Daoy (cell line): ENCODE measurements at places on chromosomes 12 and 14. TPM values are rescaled to one million over a fixed set of nuclear protein-coding genes. Genes with fewer than 3 reads are reported as not detected.

The KLHL33 gene
- total RNA-seq = not detected in 2 replicates

The SLC17A8 gene
- not detected in 2 replicates for total RNA-seq

The P2RX2 gene
- not detected in 2 replicates for total RNA-seq

The TIMELESS gene
- total RNA-seq = 10.4 and 14.1 TPM in 2 replicates

The SLC10A1 gene
- total RNA-seq = not detected in 2 replicates

The C1S gene
- total RNA-seq = 5.5 and 5.7 TPM in 2 replicates

The GNB3 gene
- 0.71 and 1.4 TPM in 2 replicates for total RNA-seq

The STYK1 gene
- 0.17 and 1.0 TPM in 2 replicates for total RNA-seq

The METAP2 gene
- total RNA-seq = 175 and 227 TPM in 2 replicates

DNA sequence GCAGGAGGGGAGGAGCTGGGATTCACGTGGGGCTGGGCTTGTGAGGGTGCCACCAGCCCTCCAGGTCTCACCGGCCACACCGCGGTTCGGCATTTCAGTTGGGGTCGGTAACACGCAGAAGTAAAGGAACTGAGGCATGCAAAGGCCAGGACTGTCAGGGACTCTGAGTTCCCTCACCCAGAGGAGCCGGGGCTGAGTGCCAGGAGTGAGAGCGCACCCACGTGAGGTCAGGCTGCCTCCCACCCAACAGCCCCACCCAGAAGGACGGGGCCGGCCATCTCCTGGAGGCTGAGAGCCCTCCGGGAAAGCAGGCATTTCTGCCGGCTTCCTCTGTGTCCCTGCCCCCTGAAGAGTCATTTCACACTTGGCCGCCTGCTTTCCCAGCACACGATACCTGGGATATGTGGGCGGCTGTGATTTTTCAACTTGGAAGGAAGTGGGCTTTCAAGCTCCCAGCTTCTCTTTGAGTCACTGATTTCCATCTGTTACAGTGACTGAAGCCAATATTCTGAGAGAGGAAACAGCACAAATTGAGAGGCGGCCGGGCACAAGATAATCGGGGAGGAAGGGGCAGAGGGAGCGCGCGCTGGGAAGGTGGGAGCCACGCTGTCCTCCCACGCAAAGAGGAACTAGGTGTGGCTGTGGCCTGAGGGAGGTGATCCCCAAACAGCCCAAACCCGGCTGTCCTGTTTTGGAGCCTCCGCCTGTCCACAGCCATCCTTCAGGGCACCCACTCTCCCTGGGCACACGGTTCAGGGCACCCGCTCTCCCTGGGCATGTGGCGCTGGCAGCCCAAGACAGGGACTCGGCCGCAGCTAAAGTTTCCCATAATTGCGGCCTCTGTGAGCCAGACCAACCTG lies 19.0 kb downstream of the GALNT9 start:
- peak; percentile 44 for DNase-seq

DNA sequence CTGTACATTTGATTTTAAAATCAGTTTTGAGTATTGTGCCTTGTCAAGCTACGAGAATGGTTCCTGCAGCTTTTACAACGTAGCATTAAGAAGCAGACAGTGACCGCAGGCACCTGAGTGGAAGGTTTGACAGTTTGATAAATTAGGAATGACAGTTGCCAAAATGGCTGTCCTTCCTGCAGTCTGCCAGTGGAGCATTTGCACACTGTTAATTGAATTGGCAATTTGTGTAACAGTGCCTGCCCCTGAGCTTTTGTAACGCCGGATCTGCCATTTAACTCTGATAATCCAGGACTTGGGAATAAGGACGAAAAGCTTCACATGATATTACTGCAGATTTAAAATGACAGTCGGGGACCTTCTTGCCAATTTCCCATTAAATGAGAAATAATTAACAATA lies 385.3 kb downstream of the NPAS3 start:
- no peak for DNase-seq

DNA sequence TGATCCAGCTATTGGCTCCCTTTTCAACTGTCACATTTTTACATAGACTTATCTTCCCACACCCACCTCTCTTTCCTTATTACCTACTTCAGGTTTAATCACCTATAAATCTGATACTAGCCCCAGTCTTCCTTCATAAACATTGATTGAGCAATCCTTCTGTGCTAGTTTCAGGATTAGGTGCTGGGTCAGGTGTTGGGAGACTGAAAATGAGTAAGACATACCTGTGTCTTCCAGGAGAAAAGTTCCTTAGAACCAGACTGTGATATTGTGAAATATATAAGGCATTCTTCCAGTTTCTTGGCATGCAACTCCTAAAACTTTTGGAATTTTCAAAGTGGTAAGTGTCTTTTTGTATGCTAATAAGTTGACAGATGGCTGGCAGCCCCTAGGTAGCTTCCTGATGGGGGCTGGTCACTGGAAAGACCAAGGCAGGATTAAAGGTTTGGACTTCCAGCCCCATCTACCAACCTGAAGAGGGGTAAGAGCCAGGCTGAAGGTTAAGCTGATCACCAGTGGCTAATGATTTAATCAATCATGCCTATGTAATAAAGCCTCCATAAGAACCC lies 4.6 kb downstream of the ANO6 start:
- no peak for DNase-seq

DNA sequence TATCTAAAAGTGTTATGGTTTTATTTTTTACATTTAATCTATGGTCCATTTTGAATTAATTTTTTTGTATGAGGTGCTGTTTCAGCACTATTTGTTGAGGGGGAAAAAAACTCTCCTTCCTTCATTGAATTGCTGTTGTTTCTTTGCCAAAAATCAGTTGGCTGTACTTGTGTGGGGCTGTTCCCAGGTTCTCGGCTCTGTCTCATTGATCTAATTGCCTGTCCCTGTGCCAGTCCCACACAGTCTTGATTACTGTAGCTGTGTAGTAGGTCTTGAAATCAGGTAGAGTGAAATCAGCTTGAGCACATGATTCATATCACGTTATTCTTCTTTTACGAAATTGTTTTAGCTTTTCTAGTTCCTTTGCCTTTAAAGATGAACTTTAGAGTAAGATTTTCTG lies 109.7 kb downstream of the ADGRD1 start:
- no peak for DNase-seq

- no peak for DNase-seq
Measured at GRCh38 chr12:58341791-58342190, 400.4 kb downstream of the ATP23 start.

- DNase-seq = no peak
Measured at GRCh38 chr12:58470266-58471010, 449.9 kb downstream of the LRIG3 start.

GRCh38 chr14:61864329-61864898 lies 102.2 kb downstream of the SNAPC1 start:
- DNase-seq = no peak

DNA sequence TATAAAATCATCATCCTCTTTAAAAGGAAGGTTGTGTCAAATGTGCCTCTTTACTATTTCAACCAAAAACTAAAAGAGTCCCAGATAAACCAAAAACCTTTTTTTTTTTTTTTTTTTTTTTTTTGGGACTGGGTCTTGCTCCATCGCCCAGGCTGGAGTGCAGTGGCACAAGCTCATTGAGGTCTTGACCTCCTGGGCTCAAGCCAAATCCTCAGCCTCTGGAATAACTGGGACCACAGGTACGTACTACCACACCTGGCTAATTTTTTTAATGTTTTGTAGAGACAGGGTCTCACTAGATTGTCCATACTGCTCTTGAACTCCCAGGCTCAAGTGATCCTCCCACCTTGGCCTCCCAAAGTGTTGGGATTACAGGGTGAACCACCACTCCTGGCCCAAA lies 16.4 kb upstream of the SELPLG start:
- DNase-seq = no peak

DNA sequence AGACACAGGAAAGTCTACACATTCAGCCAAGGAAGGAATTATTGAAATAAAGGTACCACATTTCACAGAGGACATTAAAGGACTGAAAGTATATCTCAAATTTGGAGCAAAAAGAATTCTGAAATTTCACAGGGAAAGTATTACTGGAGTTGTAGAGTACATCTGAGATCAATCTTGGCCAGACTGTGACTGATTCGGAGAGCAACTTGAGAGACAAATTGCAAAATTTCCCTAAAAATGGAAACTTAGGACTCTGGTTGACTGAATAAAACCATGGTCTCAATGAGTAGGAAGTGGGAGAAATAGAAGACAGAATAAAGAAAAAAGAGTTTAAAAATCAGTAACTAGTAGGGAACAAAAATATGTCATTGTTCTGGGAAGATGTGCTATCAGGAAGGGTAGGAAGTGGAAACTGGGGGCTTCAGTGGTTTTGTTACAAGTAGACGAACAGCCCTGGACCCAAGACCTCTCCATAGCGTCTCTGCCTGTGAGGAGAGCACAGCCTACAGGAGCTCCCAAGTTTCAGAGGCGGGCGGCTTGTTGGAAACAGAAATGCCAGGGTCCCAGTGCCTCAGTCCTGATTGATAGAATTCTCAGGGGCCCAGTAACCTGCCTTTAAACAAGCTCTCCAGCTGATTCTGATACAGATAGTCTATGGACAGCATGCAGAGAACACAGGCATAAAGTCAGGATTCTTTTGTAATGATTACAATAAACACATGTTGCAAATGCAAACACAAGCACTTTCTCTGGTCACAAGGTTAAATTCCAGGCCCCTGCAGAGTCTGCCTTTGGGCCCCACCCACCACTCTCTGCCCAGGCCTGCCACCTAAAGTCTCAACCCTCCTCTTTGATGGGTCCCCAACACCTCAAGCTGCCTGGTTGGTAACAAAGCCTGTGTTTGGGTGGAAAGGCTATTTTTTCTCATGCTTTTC lies 63.1 kb downstream of the BBS10 start:
- DNase-seq = no peak

DNA sequence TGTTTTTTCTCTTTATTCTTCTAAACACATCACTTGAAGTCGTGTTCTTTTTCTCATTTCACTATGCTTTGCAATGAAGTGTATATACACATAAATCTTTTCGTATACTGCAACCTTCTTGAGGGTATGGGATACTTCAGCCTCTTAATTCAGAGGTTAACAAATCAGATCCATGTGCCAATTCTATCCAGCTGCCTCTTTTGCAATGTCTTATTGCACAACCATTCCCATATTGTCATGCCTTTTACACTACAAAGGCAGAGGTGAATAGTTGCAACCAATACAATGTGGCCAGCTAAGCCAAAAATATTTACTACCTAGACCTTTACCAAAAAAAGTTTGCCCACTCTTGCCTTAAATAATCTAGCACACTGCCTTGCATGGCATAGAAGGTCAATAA lies 224.5 kb upstream of the FOXG1 start:
- DNase-seq = no peak

DNA sequence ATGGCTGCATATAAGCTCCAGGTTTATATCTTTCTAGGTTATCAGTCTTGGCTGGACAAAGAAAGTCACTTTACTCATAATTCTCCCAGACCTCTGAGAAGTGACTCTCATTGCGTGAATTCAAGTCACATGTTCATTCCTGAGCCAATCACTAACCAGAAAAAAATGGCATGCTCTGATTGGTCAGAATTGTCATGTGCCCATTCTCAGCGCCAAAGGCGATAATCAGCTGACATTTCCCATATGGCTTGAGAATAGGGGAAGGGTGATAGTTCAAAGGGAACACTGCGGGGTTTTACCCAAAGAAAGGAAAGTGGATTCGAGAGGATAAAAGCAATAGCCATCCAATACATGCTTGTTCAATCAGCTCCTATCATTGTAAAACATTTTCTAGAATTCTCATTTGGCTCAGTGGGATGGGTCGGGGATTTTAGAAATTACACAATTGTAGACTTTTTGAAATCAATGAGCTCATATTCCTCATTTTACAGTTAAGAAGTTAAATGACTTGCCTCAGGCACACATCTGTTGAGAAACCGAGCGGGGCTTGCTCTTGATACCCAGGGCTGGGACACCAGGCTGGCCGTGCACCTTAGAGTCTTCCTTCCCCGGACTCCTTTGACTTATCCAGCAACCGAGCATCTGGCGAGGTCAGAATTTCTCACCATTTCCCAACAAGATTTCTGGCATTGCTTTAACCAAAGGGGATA lies 454.0 kb upstream of the TBX3 start:
- no peak for DNase-seq

DNA sequence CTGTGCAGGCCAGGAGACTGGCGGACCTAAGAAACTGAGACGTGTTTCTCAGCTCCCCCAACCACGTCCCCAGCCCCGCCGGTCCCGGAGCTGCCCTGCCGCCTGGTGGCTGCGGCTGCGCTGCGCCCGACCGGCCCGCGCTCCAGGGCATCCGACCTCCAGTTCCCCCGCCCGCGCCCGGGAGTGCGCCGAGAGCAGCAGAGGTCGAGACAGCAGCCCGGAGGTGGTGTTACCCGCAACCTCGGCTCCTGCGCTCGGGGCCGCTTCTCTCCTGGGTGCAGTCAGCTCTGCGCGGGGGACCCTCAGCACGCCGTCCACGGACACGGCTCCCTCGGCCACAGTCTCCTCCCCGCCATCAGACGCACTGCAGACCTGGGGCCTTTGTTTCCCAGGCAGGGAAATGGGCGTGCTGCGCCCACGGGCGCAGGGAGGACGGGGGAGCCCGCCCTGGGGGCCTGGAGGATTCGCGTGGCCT lies 21.6 kb upstream of the GPR132 start:
- peak; percentile 93 for DNase-seq

- no peak for DNase-seq
Measured at GRCh38 chr12:47267571-47267970, 187.8 kb upstream of the AMIGO2 start.

GRCh38 chr12:6582196-6582595 lies 14.1 kb upstream of the NOP2 start:
- DNase-seq = no peak

DNA sequence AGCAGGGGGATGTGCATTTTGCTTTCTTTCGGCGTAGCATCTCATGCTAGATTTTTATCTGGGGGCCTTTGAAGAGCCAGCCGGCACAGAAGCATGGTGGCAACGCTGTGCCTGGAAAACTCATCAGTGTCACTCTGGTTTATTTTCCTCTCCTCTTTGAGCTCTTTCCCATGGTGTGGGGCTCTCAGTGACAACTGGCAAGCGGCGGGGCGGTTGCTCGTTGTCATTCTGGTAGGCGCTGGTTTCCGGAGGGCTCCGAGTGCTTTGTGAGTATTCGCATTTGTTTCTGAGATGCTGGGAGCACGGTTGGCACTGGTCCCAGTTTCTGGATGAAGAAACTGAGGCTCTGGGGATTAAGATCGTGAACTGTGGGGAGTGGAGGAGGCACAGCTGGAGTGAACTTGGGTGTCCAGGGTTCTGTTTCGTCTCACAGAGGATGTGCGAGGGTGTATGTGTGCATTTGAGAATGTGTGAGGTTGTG lies 23.3 kb downstream of the TPCN1 start:
- DNase-seq = no peak

DNA sequence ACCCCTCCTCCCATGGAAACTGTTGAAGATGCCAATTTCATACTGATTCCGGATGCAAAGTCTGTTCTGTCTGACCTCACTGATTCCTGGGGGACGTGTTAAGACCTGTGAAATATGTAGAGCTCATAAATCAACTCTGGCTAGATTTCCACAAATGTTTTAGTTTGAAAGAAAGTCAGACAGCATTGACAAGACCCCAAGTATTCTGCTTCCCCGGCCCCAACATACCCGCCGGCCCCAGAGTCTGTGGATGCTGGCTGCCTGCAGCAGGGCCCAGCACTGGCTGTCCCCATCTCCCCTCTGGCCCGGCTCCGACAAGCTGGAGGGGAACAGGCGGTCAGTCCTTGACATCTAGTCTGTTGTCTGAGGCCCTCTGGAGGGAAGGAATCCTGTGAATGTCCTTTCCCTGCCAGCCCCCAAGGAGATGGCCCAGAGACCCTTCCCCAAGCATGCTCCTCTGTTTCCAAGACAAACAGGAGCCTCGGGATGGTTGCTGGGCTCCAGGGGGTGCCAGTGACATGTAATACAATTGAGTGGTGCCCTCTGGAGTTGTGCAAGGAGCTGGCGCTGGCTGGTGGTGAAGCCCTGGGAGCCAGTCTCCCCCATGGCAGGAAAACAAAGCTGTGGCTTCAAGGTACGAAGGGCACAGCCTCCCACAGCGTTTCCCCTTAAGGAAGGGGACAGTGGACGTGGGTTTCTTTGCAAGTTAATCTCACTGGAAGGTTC lies 22.3 kb downstream of the FBLN5 start:
- DNase-seq = no peak
